Activated CD4-positive, alpha-beta memory T cell treated with anti-CD3 and anti-CD28 coated beads, Interleukin-2, amount 10 ng/mL, durations not matched to agents 7 days and 5 days (primary cell): ENCODE measurements at places on chromosomes 16 and 17. TPM values are rescaled to one million over a fixed set of nuclear protein-coding genes. Genes with fewer than 3 reads are reported as not detected.

DNA sequence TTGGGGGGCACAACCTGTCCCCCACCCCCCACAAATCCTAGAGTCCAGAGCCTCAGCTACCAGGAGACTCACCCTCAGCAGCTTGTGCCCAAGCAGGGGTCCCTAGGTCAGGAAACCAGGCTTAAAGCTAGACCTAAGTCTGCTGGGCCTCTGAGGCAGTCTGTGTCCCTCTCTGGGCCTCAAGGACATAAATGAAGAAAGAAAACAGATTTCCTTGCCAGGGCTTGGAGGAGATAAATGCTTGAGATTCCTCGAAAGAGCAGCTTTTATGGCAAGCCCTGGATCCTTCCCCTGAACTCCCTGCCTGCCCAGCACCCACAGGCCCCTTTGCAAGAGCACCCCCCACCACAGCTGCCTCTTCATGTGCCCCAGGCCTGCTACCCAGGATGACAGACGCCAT is 3.3 kb downstream of the SRCIN1 start:
- H3K36me3 ChIP-seq = no peaks in the 10 kb centered on the region
- H3K27ac ChIP-seq = no peak overlapping the region
- no peak for DNase-seq

DNA sequence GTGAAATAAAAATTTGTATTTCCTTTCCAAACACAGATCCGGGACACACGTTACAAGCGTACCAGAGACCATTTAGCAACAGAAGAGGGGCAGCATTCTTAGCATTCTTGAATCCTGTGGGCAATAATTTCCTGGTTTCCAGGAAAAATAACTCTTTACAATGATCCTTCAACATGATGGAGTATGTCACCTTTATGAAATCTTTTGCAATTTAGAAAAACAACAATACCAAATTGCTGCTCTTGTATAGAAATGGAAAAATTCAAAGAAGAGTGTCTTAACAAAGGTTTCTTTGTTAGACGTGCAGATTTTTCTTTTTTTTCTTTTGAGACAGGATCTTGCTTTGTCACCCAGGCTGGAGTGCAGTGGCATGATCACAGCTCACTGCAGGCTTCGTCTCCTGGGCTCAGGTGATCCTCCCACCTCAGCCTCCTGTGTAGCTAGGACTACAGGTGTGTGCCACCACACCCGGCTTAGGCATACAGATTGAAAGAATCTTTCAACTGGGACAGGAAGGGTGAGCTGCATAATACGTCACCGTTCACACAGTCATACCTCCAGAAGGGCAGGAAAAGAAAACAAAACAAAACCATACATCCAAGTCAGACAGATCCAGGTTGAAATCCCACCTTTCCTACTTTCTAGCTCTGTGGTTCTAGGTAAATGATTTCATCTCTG is 10.8 kb upstream of the GCSH start:
- H3K4me1 ChIP-seq = peaks cover 2% of the 10 kb centered on the region
- no peak overlapping the region for H3K27ac ChIP-seq
- DNase-seq = no peak
- H3K4me3 ChIP-seq = no peak overlapping the region
- no peaks in the 10 kb centered on the region for H3K36me3 ChIP-seq
- H3K27me3 ChIP-seq = peaks cover 5% of the 10 kb centered on the region

DNA sequence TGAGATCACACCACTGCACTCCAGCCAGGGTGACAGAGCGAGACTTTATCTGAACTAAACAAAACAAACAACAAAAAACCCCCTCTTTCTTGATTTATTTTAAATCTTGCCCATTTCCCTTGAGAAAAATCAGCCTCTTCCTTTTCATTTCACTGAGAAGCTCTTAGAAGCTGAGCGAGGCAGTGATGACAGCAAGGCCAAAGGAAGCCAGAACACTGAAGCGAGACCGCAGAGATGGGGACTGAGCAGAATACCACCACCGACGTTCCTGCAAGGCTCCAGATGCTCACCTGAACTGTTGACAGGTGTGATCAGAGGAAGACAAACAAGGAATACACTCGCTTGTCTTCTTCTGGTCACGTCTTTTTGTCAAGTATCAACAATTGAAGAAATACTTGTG is 30.5 kb upstream of the IRF8 start:
- H3K36me3 ChIP-seq = no peaks in the 10 kb centered on the region
- H3K27ac ChIP-seq = no peak overlapping the region
- no peak overlapping the region for H3K4me3 ChIP-seq
- peaks cover 4% of the 10 kb centered on the region for H3K4me1 ChIP-seq
- DNase-seq = no peak

DNA sequence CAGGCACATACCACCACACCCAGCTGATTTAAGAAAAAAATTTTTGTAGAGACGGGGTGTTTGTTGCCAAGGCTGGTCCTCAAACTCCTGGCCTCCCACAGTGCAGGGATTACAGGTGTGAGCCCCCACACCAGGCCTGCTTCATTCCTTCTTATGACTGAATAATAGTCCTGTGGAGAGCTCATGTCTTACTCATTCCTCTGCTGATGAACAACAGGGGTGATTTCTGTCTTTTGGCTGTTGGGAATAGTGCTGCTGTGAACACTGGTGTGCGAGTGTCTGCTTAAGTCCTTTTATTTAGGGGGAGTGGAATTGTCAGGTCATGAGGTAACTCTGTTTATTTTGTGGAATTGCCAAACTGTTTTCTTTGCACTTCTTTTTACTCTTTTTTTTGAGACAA is 2.7 kb upstream of the CTRB1 start:
- H3K27me3 ChIP-seq = no peaks in the 10 kb centered on the region
- no peaks in the 10 kb centered on the region for H3K36me3 ChIP-seq
- no peak for DNase-seq
- H3K27ac ChIP-seq = no peak overlapping the region
- no peak overlapping the region for H3K4me3 ChIP-seq

DNA sequence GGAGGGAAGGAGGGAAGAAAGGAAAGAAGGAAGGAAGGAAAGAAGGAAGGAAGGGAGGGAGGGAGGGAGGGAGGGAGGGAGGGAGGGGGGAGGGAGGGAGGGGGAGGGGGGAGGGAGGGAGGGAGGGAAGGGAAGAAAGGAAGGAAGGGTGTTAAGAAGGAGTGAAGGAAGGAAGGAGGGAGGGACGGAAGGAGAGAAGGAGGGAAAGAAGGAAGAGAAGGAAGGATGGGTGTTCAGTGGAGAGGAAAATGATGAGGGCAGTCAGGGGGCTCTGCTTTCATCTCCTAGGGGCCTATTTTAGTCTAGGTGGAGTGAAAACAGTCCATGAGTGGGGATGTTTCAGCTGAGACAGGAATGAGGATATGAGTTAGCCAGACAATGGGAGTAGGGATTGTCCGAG is 357.0 kb upstream of the C16orf82 start:
- no peaks in the 10 kb centered on the region for H3K4me1 ChIP-seq
- no peak overlapping the region for H3K4me3 ChIP-seq
- DNase-seq = no peak

- no peak for DNase-seq
- H3K27ac ChIP-seq = peak overlapping the region; percentile 98
- peak overlapping the region; percentile 91 for H3K4me3 ChIP-seq
- H3K4me1 ChIP-seq = peaks cover 61% of the 10 kb centered on the region
Measured at GRCh38 chr17:7016886-7017826, 4.7 kb downstream of the RNASEK start.

DNA sequence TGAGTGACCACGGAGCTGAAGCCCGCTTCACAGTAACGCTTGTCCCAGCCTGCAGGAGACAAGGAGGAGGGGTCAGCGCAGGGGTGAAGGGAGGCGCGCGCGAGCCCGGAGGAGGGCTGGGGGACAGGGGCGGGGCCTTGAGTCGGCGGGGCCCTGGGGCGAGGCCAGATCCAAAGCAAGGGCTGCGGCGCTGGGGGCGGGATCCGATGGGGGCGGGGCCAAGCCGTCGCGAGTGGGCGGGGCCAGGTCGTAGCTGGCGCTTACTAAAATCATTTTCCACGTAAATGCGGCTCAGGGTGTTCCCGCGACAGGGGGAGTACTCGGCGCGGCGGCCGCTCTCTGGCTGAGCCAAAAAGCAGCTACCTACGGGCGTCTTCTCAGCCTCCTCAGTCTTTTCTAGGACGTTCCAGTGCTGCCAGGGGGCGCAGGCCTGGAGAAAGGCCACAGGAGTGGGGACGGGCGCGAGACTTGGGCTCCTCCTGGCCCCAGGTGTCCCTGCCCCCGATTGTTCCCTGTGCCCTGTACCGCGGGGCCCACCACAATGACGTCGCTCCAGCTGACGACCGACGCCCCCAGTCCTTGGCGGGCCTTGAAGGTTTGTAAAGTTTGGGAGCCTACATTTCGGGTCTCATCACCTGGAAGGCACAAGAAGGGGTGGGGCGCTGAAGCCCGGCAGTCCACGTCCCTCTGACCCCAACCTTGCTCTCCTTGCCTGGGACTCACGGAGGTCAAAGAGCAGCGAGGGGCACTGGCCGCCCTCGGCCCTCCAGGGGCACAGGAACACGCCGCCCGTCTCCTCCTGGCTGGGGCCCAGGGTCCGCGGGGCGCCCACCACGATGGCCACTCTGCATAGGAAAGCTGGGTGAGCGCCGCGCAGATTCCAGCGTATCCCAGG is 3.9 kb downstream of the ITGA2B start:
- H3K36me3 ChIP-seq = peaks cover 3% of the 10 kb centered on the region
- peak; percentile 87 for DNase-seq
- H3K4me1 ChIP-seq = peaks cover 15% of the 10 kb centered on the region
- peak overlapping the region; percentile 59 for H3K4me3 ChIP-seq

- peaks cover 73% of the 10 kb centered on the region for H3K36me3 ChIP-seq
- no peak overlapping the region for H3K4me3 ChIP-seq
- no peak for DNase-seq
- H3K27ac ChIP-seq = peak overlapping the region; percentile 13
Measured at GRCh38 chr17:77206158-77206956, 65.6 kb downstream of the SEC14L1 start.

GRCh38 chr17:28744104-28744971 is 527 bp downstream of the TRAF4 start:
- peak; percentile 75 for DNase-seq
- H3K36me3 ChIP-seq = peaks cover 37% of the 10 kb centered on the region
- H3K4me3 ChIP-seq = peak overlapping the region; percentile 82
- no peaks in the 10 kb centered on the region for H3K27me3 ChIP-seq
- H3K27ac ChIP-seq = peak overlapping the region; percentile 82

DNA sequence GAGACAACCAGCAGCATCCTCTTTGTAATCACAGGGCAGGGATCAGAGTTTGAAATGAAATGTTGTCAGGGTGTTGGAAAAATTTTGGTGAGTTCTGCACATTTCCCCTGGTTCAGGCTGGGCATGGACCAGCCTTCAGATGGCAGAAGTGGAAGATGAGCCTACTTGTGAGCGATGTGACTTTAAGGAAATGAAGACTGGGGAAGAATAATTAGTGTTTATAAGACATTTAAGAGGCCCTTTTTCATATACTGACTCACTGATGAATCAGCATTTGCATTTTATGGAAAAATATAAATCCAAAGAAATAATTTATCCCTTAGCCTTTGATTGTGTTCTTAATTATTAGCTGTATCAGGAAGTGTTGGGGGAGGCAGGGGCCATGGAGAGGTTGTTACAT is 20.9 kb downstream of the GPR179 start:
- no peak for DNase-seq

- H3K36me3 ChIP-seq = peaks cover 20% of the 10 kb centered on the region
- H3K27me3 ChIP-seq = peaks cover 4% of the 10 kb centered on the region
- peaks cover 47% of the 10 kb centered on the region for H3K4me1 ChIP-seq
- no peak overlapping the region for H3K27ac ChIP-seq
- H3K4me3 ChIP-seq = no peak overlapping the region
- DNase-seq = peak; percentile 23
Measured at GRCh38 chr17:81980707-81981343, 3.4 kb downstream of the ASPSCR1 start.

DNA sequence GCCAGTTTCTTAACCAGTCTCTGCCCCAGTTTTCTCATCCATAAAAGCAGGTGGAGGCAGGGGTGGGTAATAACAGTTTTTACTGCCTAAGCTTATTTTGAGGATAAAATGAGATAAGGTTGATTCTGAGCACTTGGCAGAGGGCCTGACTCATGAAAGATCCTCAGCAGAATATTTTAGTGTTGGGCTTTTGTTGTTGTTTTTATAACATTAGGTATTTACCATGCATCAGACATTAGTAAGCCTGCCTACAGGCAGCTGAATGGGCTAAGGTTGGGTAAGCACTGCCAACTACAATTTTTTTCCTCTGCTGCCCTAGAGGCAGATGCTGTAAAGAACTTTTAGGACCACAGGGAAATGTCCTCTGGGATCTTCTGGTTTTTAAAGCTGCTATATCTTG is 43.1 kb downstream of the SCNN1G start:
- no peaks in the 10 kb centered on the region for H3K36me3 ChIP-seq
- H3K4me3 ChIP-seq = no peak overlapping the region
- no peak for DNase-seq
- H3K27me3 ChIP-seq = peaks cover 9% of the 10 kb centered on the region

DNA sequence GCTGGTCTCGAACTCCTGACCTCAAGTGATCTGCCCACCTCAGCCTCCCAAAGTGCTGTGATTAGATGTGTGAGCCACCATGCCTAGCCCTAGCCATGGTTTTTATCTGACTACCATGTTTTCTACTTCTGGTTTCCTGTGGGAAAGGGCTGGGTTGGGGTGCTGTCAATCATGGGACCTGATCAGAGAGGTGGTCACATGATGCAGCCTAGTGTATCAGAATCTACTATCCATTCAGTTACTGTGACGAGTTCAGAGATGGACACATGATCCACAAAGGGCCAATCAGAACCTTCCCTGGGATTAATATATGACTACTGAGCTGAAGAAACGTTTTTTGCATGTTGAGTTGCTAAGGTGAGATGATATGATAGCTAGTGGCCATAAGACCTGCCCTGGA is 59.1 kb downstream of the ABCC6 start:
- no peaks in the 10 kb centered on the region for H3K36me3 ChIP-seq
- no peak overlapping the region for H3K27ac ChIP-seq
- H3K4me1 ChIP-seq = no peaks in the 10 kb centered on the region

DNA sequence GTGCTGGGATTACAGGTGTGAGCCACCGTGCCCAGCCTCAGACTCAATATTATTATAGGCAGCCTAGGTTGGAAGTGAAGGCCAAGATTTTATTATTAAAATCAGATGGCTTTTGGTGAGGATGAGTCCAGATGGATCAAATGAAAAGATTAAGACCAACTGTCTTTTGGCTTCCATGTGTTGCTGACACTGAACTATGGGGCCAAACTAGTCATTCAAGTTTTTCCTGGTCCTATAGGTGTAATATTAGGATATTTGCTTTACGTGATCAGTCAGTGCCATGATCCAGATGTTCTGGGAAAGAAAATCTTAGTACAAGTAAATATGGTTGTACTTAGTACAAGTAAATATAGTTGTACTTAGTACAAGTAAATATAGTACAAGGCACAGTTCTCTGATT is 140.6 kb downstream of the MAP2K6 start:
- no peak for DNase-seq
- no peaks in the 10 kb centered on the region for H3K27me3 ChIP-seq
- no peaks in the 10 kb centered on the region for H3K36me3 ChIP-seq
- no peak overlapping the region for H3K4me3 ChIP-seq
- no peak overlapping the region for H3K27ac ChIP-seq

Gene ZSCAN10
- total RNA-seq = 0.15 TPM

Gene LLGL2
- total RNA-seq = 25.9 TPM

Gene TTLL6
- total RNA-seq = not detected

Gene FOXF1
- not detected for total RNA-seq

Gene CES5A
- total RNA-seq = not detected

Gene SDR42E1
- 5.8 TPM for total RNA-seq
